SJSA1 (cell line): ENCODE measurements at places on chromosomes 12 and 14. TPM values are rescaled to one million over a fixed set of nuclear protein-coding genes. Genes with fewer than 3 reads are reported as not detected.

The AKAP6 gene
- total RNA-seq = 3.8 and 4.1 TPM in 2 replicates

The DIO2 gene
- 22.3 and 27.3 TPM in 2 replicates for total RNA-seq

The GUCY2C gene
- total RNA-seq = not detected in 2 replicates

DNA sequence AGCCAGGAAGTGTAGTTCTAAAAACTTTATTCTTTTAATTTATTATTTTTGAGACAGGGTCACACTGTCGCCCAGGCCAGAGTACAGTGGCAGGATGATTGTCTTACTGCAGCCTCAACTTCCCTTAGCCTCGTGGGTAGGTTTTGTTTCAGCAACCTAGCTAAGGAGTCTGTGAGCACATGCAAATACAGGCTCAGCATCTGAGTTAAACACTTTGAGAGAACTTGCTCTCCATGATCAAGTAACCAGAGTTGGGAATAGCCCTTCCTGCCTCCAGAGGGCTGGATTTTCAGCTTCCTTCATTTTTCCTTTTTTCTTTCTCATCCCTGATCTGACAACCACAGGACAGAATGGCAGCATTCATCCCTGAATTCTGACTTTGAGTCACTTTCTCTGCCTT lies 871.3 kb downstream of the GALC start:
- no peak for DNase-seq

DNA sequence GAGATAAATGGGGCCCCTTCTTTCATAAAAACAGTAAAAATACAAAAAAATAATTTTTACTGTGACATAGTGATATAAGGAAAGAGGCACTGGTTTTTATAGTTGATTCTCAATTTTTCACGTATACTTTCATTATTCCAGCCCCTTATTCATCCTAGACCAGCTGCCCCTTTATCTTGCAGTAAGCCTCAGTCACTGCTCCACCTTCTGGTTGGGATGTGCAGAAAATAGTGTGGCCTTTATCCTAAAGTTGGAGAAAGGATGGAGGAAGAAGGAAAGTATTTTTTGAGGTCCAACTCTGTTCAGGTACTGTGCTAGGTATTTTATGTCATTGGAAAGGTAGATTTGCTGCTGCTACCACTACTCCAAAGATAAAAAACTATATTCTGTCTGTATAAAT lies 172.7 kb downstream of the ANO6 start:
- DNase-seq = peak; percentile 45

DNA sequence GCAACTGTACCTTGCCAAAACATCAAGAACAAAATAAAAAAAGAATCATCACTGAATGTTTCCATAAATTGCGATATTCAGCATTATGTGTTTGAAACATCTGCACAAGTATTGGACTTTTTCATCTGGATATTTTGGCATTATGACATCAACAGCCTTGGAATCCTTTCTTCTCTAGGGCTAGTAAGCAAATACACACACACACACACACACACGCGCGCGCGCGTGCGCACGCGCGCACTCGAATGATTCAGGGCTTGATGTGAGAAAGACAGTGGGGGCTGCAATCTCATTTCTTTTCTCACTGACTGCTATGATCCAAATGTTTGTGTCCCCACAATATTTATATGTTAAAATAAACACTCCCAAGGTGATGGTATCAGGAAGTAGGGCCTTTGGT lies 90.0 kb upstream of the SLC38A4 start:
- peak; percentile 99 for DNase-seq

DNA sequence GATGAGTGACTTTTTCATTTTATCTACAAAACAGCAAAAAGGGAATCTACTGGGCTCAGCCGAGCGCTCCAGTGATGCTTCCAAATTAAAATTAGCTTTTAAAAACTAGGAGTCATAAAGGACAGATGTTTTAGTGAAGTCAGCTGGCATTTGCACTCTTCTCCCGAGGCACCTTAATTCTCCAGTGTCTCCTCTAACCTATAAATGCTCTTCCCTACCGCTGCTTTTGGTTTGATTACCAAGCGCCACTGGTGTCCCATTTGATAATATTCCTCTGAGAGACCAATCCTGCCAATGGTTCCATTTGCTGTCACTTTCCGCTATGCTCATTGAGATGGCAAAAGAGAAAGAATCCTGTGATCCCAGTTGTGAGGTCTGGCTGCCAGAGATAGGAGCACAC lies 29.3 kb upstream of the PIWIL1 start:
- DNase-seq = no peak
